ENCODE measurements at places on chromosomes 5 and 9.
A peak's percentile ranks its signal among the peaks of the same experiment; 100 is the strongest.

DNA sequence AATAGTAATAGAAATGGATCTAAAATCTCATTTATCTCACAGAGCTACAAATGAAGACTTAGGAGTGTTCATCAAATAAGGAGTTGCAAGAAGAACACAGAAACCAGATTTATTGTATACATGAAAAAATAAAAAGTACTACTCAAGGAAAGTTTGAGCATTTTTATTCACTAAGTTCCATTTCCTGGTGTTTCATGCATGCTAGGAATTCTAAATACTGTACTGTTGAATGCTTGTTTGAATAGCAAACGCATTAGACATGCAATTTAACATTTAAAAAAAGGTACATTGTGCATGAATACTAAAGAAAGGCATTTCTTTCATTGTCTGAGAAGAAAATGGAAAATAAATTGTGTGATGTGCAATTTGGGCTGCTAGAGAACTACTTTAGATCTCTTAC is 52.1 kb downstream of the C6 start:
- no peak for DNase-seq

- DNase-seq, result peak; percentile 14
Measured at GRCh38 chr5:95664204-95664786, 17.7 kb downstream of the RFESD start.

- no peak for DNase-seq
Measured at GRCh38 chr9:91291866-91292265, 69.9 kb downstream of the AUH start.

DNA sequence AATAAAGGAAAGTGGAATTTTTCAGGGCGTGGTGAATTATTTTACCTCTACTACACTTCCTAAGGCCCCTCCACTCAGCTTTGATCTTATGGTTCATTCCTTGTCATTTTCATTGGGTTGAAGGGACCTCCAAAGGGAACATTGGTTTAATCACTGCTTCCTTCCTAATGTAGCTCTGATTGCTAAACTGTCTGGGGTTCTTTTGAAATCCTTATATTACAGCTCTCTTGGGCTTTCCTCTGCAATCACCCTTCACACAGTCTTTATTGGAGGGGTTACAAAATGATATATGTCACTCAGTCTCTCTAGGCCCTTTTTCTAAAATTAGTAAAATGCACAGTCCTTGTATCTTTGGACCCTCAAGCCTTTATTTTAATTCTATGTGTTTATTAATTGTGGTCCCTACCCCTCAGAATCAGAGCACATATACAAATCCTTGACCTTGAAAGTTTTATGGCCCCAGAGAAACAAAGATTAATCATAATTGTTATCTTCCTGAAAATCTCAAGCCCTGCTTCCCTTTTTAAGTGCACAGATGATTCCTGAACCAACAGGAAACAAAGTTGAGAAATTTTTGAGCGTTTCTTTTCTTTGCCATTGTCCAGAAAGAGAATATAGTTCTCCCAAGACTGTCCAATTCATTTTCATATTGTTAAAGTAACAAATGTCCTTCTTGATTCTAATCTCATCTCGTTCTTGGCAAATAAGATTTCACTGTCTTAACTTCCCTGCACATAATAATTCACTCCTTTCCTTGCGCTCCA is 330.0 kb downstream of the ARRDC3 start:
- no peak for DNase-seq

GRCh38 chr5:169999621-170000020 is 19.3 kb upstream of the INSYN2B start:
- no peak for DNase-seq

- no peak for DNase-seq
Measured at GRCh38 chr5:55600086-55600485, 65.3 kb upstream of the PLPP1 start.

GRCh38 chr9:37776328-37776727 is 8.5 kb downstream of the EXOSC3 start:
- no peak for DNase-seq

DNA sequence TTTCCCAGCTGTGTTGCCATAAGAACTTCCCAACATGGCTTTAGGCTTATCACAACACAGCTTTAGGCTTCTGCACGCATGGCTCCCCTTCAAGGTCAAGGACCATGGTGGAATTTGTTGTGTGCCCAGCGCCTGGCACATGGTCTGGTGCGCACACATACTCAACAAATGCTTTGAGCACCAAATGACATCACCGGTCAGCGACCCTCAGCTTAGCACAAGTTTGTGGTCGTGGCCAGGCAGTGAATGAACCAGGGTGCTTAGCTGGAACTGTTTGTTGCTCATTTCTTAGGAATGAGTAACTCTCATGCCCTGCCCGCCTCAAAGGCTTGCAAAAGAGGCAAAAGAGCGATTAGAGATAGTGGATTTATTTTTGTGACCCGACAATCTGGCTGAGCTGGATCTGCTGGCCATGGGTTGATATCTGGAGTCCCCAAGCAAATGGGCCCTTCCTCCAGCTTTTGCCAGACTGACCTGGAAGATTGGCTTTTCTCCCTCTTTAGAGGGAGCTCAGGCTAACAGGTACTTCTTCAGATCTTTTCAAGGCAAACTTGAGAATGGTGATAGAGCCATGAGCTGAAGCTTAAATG is 58.9 kb downstream of the DAP start:
- no peak for DNase-seq

GRCh38 chr9:86644675-86645034 is 290.4 kb upstream of the TUT7 start:
- DNase-seq, result no peak

- no peak for DNase-seq
Measured at GRCh38 chr9:129102791-129103594, 7.6 kb downstream of the CRAT start.

DNA sequence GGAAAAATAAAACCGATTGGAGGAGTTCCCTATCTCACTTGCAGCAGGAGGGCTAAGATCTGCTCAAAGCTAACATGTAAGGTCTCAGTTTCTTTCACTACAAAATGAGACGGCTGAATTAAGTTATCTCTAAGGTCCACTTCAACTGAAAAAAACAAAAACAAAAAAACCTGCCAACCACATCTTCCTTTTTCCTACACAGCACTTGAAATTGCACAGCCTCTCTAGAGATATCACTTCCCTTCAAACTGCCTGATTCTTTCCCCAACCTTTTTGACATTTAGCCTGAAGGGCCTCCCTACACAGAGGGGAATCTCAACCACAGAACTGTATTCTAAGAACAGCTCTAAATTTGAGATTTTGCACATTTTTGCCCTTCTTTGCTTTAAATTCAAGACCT is 227.9 kb upstream of the TARS1 start:
- DNase-seq, result no peak

GRCh38 chr9:135882011-135882410 is 25.3 kb downstream of the CAMSAP1 start:
- DNase-seq, result no peak

- DNase-seq, result no peak
Measured at GRCh38 chr5:139341187-139341688, 416 bp upstream of the PAIP2 start.

- DNase-seq, result no peak
Measured at GRCh38 chr9:2602704-2603116, 18.9 kb upstream of the VLDLR start.

GRCh38 chr5:133773247-133774202 is 161.2 kb upstream of the FSTL4 start:
- no peak for DNase-seq

DNA sequence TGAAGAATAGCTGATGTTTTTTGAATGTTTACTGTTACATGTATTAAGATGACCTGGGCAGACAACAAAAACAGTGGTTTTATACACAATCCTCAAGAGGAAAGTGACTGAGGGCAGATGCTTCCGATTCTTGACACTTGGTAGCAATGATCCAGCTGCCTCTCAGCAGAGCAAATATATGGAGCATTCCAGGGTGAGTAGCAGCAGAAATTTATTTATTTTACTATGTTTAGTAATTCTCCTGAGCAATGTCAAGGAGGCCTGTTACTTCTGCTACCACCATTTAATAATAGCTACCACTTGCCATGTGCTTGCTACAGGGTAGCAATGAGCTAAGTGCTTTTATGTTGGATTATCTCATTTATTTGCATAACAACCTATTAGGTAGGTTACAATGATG is 69.1 kb upstream of the NR3C1 start:
- no peak for DNase-seq

DNA sequence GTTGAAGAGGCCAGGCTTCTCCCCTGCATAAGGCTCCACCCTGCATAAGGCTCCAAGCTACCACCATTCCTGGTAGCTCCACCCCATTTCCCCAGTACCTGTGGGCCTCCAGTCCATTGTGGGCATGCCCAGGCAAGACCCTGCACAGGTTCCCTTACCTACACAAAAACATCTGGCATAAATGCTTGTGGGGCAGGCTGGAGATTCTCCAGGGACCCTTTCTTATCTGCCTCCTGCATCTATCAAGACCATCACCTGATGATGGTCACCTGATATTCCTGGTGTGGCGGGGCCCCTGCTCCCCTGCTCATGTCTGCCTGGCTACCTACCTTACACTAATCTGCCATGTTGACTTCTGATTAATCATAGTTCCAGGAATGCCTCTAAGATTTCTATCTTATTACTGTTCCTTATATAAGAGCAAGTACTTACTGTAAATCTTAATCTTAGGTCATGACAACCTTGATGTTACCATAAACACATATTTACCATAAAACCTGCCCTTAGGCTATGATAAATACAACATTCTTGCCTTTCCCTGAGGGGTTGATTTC is 41.0 kb downstream of the FGD3 start:
- DNase-seq, result no peak

DNA sequence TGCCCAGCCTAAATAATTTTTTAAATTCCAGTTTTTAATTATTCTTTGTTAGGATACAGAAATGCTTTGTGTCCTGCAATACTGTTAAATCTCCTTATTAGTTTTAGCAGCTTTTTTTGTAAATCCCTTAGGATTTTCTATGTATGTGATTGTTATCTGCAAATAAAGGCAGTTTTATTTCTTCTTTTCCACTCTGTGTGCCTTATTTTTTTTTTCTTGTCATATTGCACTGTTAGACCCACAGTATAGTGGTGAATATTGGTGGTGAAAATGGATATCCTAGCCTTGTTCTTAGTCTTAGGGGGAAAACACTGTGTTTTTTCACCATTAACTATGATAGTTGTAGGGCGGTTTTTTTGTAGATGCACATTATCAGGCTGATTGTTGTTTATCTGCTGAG is 11.3 kb upstream of the KIAA1958 start:
- no peak for DNase-seq

GRCh38 chr9:89725271-89725670 is 120.5 kb downstream of the GADD45G start:
- no peak for DNase-seq

Measured in central memory CD4-positive, alpha-beta T cell (primary cell).